ENCODE measurements at places on chromosomes 1 and 21.
A peak's percentile ranks its signal among the peaks of the same experiment; 100 is the strongest.

GRCh38 chr21:15437883-15438282 is 291.9 kb upstream of the USP25 start:
- no peak overlapping the region for H3K4me3 ChIP-seq
- no peak for DNase-seq
- H3K36me3 ChIP-seq = no peaks in the 10 kb centered on the region
- H3K27ac ChIP-seq = no peak overlapping the region
- no peaks in the 10 kb centered on the region for H3K27me3 ChIP-seq

DNA sequence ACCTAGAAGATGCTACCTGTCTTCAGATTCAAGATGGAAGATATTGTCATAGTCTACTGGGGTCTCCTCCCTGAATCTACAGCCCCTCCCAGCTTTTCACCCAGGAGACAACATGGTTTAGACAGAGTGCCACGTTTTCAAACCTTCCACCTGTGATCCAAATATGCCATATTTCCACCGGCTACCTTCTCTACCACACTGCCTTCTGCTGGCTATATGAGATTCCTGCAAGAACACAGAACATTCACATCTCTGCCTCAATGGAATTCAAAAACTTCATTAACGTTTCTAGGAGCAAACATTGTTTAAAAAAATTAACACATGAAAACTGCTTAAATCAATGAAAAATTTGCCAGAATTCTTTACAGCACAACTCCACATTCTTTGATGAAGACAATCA is 12.9 kb upstream of the LELP1 start:
- no peaks in the 10 kb centered on the region for H3K4me1 ChIP-seq
- no peak overlapping the region for H3K4me3 ChIP-seq
- H3K27me3 ChIP-seq = peaks cover 67% of the 10 kb centered on the region
- peaks cover 12% of the 10 kb centered on the region for H3K36me3 ChIP-seq
- no peak overlapping the region for H3K27ac ChIP-seq
- DNase-seq = no peak

DNA sequence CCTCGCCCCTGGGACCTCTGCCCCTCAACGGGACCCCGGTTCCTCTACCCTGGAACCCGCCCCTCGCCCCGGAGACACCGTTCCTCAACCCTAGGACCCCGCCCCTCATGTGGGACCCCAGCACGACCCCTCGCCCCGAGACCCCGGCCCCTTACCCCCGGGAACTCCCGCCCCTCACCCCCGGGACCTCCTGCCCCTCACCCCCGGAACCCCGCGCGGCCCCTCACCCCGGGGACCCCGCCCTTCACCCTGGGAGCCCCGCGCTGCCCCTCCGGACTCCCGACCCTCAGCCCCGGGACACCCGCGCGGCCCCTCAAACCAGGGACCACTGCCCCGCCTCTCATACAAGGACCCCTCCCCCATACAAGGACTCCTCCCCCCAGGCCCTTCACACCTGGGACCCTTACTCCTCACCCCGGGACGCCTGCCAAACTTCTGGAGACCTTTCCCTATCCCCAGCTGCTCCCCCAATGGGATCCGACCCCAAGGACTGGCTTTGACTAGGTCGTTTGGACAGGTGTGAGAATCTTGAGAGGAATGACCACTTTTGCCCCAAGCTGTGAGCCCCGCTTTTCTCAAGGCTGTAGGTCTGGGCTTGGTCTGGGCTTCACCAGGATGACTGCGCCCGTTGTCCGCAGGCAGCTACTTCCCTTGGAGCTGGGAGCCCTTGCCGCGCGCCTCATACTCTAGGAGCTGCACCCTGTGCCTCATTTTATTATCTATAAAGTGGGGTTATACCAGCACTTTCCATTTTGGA is 843 bp downstream of the DIP2A start:
- no peaks in the 10 kb centered on the region for H3K27me3 ChIP-seq
- H3K4me3 ChIP-seq = peak overlapping the region; percentile 90
- peak overlapping the region; percentile 87 for H3K27ac ChIP-seq
- no peak for DNase-seq
- peaks cover 35% of the 10 kb centered on the region for H3K4me1 ChIP-seq
- H3K36me3 ChIP-seq = peaks cover 4% of the 10 kb centered on the region

GRCh38 chr1:9626201-9626608 is 25.3 kb upstream of the PIK3CD start:
- peak overlapping the region; percentile 71 for H3K27ac ChIP-seq
- H3K4me1 ChIP-seq = peaks cover 31% of the 10 kb centered on the region
- H3K36me3 ChIP-seq = peaks cover 5% of the 10 kb centered on the region
- no peaks in the 10 kb centered on the region for H3K27me3 ChIP-seq
- peak; percentile 64 for DNase-seq

- H3K36me3 ChIP-seq = no peaks in the 10 kb centered on the region
- H3K4me3 ChIP-seq = no peak overlapping the region
- no peak for DNase-seq
- H3K27ac ChIP-seq = no peak overlapping the region
- H3K4me1 ChIP-seq = no peaks in the 10 kb centered on the region
- H3K27me3 ChIP-seq = no peaks in the 10 kb centered on the region
These were observed 119.7 kb downstream of the LYPLAL1 start for GRCh38 chr1:219293410-219293809.

DNA sequence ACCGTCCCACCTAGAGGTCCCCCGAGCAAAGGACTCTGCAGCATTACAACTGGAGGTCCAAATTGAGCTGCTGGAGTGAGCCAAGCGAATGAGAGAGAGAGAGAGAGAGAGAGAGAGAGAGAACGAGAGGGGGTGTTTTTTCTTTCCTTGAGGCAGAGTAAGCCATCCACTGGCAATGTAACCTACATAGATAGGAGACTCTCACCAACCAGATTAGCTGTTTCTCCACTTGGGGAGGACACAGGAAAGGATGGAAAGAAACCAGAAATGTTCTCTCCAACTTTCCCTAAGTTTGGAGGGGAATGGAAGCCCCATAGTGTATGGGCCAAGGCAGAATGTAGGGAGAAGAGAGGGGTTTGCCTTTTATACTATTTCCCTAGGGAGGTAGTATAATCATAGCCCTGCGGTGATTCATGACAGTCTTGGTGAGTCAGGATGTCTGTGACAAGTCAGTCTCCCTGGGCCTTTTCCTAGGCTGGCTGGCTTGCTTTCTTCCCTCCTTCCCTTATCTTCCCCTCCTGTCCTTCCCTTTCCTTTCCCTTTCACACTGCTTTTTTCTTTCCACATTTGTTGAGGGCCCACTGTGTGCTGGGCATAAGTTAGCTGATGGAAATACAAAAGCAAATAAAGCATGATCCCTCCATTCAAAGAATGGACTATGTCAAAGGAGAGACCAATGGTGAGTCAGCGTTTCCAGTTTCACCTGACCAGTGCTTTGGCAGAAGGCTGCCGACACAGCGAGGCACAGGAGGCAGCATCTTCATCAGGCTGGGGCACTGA is 7.1 kb downstream of the FNDC7 start:
- no peak for DNase-seq
- no peaks in the 10 kb centered on the region for H3K4me1 ChIP-seq

DNA sequence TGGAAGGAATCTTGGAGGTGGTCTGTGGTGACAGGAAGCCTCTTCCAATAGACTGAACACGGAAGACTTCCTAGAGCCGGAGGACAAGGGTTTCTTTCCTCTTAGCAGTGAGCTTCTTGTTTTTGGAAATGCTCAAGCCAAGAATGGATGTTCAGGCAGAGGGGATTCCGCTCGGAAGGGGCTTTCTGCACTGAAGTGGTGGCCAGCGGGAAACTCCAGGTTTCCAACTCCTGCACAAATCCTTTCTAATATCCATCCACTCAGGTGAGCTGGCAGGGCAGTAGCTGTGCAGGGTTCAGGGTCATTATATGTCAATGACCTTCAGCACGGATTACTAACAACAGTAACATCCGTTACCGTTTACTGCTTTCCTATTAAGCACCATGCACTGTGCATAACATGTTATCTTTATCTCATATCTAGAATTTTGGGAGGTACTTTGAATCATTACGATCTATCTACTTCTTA is 573 bp upstream of the CPT2 start:
- H3K4me3 ChIP-seq = peak overlapping the region; percentile 94
- no peaks in the 10 kb centered on the region for H3K27me3 ChIP-seq
- DNase-seq = no peak
- H3K36me3 ChIP-seq = peaks cover 13% of the 10 kb centered on the region
- H3K4me1 ChIP-seq = peaks cover 26% of the 10 kb centered on the region
- peak overlapping the region; percentile 97 for H3K27ac ChIP-seq

DNA sequence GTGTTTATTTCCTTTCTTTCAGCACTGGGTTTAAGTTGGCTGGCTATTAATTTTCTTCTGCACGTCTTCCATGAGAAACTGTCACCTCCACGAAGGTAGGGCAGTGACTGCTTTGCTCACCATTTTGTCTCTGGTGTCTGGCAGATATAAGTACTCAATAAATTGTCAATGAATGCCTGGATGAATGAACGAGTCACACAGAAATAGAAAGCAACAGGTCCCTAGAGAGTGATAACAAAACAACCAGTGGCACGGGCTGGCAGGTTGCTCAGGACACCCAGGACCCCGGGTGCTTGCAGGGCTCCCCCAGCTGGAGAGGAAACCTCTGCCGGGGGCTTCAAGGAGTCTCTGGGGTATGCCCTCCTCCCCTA is 3.2 kb upstream of the MYOC start:
- H3K4me1 ChIP-seq = peaks cover 9% of the 10 kb centered on the region
- H3K27ac ChIP-seq = no peak overlapping the region
- peaks cover 40% of the 10 kb centered on the region for H3K27me3 ChIP-seq
- no peaks in the 10 kb centered on the region for H3K36me3 ChIP-seq
- no peak for DNase-seq
- no peak overlapping the region for H3K4me3 ChIP-seq

DNA sequence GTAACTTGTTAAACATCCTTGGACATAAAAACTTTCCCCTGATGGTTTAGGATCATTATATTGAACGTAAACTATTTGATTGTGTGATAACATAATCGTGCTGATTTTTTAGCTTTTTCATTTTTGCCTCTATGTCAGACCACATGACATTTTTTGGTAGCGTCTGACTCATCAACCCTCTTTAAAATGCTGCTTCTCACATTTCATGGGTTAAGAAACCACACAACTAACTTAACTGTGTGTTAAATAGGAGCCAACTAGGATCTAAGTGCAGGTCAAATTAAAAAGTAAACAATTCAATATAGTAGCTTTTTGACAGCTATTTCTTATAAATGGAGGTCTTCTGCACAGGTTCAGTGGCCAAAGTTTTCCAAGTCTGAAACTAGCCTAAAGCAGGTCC is 9.8 kb downstream of the BTG3 start:
- H3K27ac ChIP-seq = no peak overlapping the region
- no peak for DNase-seq
- H3K36me3 ChIP-seq = peaks cover 20% of the 10 kb centered on the region
- H3K27me3 ChIP-seq = no peaks in the 10 kb centered on the region
- H3K4me1 ChIP-seq = peaks cover 10% of the 10 kb centered on the region

GRCh38 chr1:25523542-25523941 is 19.9 kb upstream of the LDLRAP1 start:
- no peak overlapping the region for H3K27ac ChIP-seq
- no peaks in the 10 kb centered on the region for H3K27me3 ChIP-seq
- no peaks in the 10 kb centered on the region for H3K4me1 ChIP-seq
- no peaks in the 10 kb centered on the region for H3K36me3 ChIP-seq

- H3K4me3 ChIP-seq = no peak overlapping the region
- peaks cover 21% of the 10 kb centered on the region for H3K36me3 ChIP-seq
- H3K4me1 ChIP-seq = peaks cover 32% of the 10 kb centered on the region
These were observed 14.9 kb upstream of the SLAMF6 start for GRCh38 chr1:160537714-160538665.

GRCh38 chr21:36450511-36450910 is 29.4 kb downstream of the CLDN14 start:
- no peaks in the 10 kb centered on the region for H3K36me3 ChIP-seq
- H3K27ac ChIP-seq = no peak overlapping the region
- no peak overlapping the region for H3K4me3 ChIP-seq
- H3K4me1 ChIP-seq = no peaks in the 10 kb centered on the region
- DNase-seq = no peak

GRCh38 chr1:24566236-24566867 is 10.5 kb downstream of the NCMAP start:
- H3K36me3 ChIP-seq = no peaks in the 10 kb centered on the region
- no peak for DNase-seq
- no peak overlapping the region for H3K4me3 ChIP-seq
- H3K4me1 ChIP-seq = no peaks in the 10 kb centered on the region
- H3K27me3 ChIP-seq = peaks cover 15% of the 10 kb centered on the region

DNA sequence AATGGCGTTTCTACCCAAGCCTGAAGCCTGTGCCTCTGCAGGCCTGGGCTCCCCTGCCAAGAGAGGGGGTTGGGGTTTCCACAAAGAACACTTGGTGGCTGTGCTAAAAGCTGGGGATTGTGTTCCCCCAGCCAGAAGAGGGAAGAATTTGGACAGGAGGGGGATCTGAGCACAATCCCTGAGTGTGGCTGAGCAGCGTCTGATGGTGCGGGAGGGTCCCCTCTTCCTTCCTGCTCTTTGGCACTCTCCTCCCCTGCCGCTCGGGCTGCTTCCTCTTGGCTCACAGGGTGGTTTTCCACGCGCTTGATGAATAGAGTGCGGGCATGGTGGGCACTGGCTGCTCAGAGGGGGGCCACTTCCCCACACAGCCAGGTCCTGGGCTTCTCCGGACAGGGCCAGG is 3.7 kb downstream of the GPR37L1 start:
- H3K27me3 ChIP-seq = peaks cover 10% of the 10 kb centered on the region
- no peak overlapping the region for H3K4me3 ChIP-seq
- no peak overlapping the region for H3K27ac ChIP-seq
- no peaks in the 10 kb centered on the region for H3K36me3 ChIP-seq

DNA sequence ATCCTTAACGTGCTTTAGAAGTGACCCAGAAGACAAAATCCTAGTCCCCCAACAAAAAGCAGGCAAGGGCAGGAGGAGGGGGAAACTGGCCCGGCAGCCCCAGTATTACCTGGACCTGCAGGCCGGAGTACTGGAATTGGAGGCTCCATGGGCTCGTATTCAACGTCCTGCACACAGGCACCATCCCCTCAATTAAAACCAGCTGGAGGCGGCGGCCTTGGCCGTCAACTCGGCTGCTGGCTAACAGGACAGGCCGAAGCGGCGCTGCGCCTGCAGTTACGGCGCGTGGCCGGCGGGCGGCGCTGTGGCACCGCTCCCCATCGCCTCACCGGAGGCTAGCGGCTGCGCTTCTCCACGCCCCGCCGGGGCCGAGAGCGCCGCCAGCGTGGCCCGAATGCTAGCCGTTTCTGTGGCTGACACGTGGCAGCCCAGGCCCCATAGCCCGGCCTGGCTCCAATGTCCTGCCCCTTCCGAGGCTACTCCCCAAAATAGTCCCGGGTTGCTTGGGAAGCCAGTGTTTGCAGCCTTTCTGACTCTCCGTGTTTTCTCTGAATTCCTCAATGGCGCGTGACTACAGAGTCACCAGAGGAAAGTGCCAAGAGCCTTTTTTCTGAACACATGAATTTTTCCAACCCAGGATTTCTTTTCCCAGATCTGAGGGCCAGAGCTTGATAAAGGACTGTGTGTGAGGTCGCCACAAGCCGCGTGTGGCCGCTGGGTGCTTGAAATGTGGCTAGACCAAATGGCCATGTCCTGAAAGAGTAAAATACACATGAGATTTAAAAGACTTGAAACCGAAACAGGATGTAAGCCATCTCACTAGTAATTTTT is 82.5 kb downstream of the HHIPL2 start:
- peak overlapping the region; percentile 85 for H3K4me3 ChIP-seq
- peak; percentile 86 for DNase-seq
- no peaks in the 10 kb centered on the region for H3K36me3 ChIP-seq
- peaks cover 11% of the 10 kb centered on the region for H3K27me3 ChIP-seq
- peaks cover 5% of the 10 kb centered on the region for H3K4me1 ChIP-seq
